ENCODE measurements at places on chromosomes 6 and 20.

DNA sequence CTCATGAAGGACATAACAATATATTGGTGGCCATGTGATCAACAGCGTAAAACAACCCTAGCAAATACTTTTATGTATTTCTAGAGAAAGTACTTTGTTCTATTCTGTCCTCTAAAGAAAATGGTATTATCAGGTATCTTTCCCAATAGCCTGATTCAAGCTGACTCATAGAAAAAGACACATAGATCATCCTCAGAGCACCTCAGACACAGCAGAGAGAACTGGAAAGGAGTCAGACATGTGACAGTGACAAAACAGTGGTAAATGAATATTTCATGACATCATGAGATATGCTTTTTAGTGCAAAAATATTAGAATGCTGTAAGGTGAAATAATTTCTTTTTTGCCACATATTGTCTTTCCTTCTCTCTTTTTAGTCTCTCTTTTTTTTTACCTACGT lies 1355.0 kb upstream of the MAP3K7 start:
- no peak for DNase-seq

GRCh38 chr6:169918954-169919549 lies 167.6 kb downstream of the ERMARD start:
- no peak for DNase-seq

DNA sequence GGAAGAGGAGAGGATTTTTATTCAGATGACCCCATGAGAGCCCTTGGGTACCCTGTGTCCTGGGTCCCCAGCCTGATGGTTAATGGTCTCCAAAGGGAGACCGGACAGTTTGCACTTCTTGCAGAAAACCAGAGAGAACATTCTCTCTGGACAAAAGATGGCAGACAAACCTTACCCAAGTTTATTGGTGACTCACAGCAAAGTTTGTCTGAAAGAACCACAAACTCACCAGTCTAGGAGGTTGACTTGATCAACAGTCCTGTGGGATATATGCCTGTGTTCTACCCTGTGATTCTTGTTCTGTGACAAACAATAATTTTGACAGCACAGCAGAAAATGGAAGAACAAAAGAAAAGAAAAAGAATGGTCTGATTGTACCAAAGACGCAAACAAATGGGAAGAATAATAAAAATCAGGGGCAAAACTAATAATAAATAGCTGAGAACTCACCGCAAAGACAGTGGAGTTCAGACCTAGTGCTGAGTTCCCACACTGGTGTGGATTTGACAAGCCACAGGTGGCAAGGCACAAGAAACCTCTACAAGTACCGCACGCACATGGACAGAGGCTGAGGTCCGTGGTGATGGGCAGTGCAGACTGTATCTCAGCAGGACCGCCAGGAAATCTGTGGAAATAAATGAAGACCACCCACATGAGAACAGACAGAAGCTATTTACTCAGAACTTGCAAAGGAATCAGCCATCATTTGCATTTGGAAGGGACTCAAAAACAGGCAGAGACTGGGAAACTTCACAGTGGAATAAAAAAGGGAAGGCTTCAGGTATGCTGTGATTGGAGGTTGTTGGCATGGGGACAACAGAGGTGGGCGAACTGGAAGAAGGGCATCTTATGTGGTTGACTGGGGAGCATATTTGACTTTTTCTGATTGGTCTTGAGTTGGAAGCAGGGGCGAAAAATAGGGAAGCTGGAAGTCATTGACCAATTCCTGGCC lies 246.3 kb upstream of the RNF24 start:
- no peak for DNase-seq

DNA sequence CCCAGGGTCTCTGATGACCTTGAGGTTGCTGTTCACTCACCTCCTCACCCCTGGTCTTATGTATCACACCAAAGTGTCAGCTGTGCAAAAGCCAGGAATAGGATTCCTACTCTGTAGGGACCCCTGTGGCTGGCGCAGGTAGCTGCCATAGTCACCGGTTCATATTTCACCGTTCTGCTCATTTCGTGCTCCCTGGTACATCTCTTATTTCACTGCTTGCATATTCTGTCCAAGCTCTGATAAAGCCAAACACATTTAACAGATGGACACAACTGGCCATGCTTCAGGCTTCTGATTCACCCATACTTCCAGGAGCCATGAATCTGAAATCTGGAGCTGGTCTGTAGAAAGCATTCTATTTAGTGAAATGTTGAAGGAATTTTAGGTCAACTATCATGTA lies 20.5 kb downstream of the SLC22A3 start:
- no peak for DNase-seq

- DNase-seq, result no peak
These were observed 5.2 kb downstream of the BTBD9 start for GRCh38 chr6:38634518-38634917.

- DNase-seq, result no peak
These were observed 2.3 kb downstream of the CCND3 start for GRCh38 chr6:41939176-41939847.

DNA sequence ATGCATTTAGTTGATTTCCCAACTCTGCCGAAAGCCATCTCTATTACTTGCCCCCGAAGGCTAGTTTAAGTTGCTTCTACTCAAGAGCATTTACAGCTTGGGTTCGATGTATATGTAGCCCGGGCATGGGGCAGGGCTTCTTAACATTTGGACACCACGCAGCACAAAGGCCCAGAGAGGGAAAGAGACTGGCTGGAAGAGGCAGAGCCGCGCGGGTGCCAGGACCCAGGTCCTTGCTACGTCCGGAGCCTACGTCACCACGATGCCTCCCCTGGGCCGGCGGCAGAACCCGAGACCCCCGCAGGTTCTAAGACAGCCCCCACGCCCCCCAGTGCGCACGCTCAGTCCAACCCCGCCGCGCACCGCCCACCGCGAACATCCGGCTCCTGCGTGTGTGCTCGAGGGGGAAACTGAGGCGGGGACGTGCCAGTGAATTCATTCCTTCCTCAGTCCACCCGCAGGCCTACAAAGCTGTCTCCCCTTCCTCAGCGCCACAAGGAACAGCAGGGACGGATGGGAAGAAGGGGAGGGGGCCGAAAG lies 367 bp upstream of the PCIF1 start:
- peak; percentile 29 for DNase-seq

- no peak for DNase-seq
These were observed 539.4 kb upstream of the JARID2 start for GRCh38 chr6:14706378-14706929.

GRCh38 chr6:12635813-12636212 lies 80.8 kb upstream of the PHACTR1 start:
- DNase-seq, result no peak

DNA sequence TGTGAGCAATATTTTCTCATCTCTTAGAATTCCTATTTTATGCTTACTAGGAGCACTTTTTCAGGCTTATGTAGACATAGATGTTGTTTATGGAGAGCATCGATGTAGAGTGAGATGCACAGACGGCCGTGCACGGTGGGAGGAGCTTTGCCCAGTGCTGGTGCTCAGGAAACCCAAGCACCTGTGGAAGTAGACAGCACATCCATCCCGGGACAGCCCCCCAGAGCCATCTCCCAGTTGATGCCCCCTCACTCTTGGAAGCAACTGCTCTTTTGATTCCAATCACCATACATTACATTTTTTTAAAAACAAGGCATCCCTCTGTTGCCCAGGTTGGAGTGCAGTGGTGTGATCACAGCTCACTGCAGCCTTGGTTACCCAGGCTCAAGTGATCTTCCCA lies 143.7 kb downstream of the SMOC2 start:
- no peak for DNase-seq

GRCh38 chr6:114833211-114833610 lies 490.4 kb upstream of the HS3ST5 start:
- DNase-seq, result no peak

DNA sequence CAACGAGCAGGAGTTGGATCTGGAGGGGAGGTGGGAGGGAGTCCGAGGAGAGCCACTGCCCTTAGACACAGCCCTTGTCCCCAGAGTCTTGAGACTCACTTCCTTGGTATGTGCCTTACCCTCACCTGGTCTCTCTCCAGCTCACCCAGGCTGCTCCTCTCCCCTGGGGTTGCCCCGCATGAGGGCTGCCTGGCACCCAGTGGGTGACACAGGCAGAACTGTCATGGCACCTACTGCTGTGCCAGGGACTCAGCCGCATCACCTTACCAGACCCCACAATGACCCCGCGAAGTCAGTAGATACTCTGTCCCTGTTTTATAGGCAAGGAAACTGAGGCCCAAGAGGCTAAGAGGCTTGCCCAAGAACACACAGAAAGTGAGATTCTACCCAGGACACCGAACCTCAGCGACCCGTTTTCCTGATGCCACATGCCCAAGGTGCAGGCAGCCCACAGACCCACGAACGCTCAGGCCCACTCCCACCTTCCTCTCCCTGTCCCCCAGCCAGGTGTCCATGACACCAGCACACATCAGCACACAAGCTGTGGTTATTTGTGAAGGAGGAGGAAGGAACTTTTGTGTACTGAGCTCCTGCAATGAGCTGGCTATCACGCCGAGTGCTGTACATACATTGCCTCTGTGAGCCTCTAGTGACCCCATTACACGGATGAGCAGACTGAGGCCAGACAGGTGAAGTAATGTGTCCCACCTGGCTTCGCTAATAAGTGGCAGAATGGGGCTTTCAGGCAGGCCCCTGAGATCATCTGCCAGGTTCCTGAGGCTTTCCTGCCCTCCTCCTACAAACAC lies 168.1 kb downstream of the GRM4 start:
- DNase-seq, result no peak

- no peak for DNase-seq
These were observed 254.7 kb downstream of the ARHGAP18 start for GRCh38 chr6:129455126-129455769.

- DNase-seq, result peak; percentile 54
These were observed 81.4 kb downstream of the SERAC1 start for GRCh38 chr6:158086504-158087223.

DNA sequence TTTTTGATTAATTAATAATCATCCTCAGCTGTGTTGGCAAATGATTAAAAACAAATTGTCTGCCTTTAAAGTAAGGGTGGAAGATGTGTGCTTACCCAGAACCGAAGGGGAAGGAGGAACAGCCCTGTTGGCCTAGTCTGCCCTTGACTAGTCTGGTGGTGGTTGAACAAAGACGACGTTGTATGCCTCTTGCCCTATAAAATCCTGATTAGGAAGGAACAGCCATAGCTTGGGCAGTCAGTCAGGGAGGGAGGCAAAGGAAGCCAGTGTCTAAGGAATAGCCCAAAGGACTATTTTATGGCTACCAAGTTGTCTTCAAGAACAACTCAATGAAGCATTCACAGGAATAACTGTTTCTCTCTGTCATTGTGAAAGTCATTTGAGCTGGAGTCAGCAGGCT lies 70.7 kb downstream of the PRDM1 start:
- DNase-seq, result no peak

GRCh38 chr6:56459030-56459805 lies 183.5 kb downstream of the DST start:
- no peak for DNase-seq

DNA sequence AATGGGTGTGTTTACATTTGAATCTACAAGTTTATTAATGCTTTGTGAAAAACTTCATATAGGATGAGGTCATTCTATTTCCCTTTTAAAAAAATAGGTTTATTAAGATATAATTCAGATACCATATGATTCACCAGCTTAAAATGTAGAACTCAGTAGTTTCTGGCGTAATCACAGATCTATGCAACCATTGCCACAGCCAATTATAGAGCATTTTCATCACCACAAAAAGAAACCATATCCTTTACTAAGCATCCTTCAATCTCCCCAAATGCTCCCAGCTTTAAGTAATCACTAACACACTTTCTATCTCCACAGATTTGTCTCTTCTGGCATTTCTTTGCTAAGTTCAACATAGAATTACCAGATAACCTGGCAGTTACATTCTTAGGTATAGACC lies 137.2 kb downstream of the PTPRT start:
- no peak for DNase-seq

DNA sequence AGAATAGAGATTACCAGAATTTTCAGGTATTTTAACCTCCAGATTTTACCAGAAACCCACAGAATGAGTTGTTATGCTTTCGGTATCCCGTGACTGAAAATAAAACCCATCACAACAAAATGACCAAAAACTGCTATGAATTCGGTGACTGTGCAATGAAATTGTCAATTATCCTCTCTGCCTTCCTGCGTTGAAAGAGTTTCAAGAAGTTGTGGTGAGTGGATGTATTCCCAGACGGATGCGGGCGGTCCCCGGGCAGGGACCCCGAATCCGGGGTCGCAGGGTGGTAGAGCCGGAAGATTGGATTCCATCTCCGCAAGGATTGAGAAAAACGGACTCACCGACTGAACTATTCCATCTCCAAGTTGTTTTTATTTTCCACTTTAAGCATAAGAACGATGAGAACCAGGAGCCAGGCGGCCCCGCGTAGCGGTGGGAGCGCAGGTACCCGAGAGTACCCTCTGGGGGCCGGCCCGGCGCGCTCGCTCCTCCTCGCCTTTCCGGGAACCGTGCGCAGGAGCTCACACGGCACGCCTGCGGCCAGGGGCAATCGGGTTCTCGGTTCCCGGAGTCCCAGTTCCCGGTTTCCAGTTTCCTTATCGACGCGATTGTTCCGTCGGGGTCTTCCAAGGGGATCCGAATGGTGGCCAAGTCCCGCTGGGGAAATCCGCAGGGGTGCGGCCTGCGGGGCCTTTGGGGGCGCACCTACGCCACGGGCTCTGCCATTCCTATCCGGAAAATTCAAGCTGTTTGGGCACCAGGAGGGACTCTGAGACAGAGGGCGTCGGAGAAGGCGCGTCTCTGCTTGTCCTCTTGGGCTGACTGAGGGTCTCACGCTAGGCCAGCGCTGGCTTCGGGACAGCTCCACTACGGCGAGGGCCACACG lies 104.9 kb upstream of the PRDM1 start:
- DNase-seq, result no peak

- no peak for DNase-seq
These were observed 132.6 kb upstream of the MTHFD1L start for GRCh38 chr6:150732765-150733539.

DNA sequence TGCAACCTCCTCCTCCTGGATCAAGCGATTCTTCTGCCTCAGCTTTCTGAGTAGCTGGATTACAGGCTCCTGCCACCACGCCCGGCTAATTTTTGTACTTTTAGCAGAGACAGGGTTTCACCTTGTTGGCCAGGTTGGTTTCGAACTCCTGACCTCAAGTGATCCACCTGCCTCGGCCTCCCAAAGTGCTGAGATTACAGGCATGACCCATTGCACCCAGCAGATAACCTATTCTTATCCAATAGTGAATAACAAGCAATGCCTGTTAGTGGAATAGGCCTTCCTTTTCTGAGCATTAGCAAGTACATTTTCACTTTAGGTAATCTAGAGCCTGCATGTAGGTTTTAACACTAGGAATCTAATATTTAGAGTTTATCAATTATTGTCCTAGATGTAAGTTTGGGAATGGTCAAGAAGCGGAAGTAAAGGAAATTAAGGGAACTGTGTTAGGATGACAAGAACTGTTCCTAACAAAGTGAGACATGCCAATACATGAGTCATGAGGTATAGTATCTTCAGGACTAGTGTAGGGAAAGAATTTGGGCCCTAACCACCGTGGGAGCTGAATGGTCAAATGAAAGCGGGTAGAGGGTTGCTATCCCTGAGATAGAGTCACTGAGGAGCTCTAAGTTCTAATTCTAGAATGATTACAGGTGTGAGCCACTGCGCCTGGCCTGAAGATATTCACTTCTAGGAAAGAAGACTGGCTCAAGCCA lies 15.0 kb downstream of the BLTP3A start:
- no peak for DNase-seq
